ENCODE measurements at places on chromosomes 3 and 15.

DNA sequence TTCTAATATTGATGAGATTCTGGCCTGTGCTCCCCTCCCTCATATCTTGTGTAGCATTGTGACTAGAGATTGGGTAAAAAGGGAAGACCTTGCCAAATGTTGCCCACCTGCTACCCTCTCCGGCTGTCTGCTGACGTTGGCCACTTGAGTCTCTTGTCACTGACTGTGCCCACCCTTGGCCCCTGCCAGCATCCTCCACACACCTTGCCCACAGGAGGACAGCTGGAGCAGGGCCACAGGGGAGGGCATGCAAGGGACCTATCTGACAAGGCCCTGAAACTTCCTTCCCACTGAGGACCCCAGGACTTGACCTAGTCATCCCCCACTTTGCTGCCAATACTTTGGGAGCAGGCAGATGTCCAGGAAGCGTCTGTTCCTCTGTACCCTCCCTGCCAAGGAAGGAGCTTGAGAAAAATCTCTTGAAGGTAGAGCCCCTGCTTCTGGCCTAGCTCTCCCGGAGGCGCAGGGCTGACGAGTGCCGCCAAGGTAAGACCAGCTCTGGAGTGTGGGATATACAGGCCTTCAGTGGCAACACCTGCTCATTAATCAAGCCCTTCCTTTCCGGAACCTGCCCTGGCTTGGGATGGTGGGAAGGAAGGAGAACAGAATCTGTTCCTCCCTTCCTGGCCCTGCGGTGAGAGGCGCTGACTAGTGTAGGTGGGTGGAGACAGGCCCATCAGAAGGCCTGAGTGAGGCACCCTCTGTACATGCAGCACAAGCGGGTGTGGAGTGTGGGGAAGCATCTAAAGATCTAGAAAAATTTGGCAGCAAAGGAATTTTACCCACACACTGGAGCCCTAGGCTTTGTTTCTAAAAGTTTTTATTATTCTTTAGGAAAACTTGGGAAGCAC, 4.9 kb upstream of the PAK6 start:
- DNase-seq: no peak

DNA sequence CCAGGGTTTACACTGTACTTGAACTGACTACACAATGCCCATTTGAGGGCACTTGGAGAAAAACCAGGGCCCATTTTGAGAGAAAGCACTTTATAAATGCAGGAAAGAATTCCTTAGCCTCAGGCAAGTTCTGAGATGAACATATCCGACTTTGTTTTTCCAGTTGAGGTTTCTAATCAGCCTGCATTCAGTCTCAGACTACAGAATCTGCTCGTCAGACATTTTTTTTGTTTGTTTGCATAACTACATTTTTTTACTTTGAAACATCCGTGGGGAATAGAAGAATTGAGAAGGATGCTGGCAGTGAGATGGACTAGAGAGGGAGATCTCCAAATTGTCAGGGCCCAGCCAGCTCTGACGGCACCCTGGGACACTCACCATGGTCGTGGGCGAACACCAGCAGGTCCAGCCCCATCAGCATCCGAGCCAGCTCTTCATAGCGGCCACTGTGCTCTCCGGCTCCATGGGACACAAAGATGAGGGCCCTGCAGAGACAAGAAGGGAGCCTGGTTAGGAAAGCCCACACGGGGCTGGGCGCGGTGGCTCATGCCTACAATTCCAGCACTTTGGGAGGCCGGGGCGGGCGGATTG, 40.8 kb downstream of the MGLL start:
- DNase-seq: no peak

GRCh38 chr3:160886421-160886820, 130.4 kb downstream of the PPM1L start:
- no peak for DNase-seq

- no peak for DNase-seq
Observed at GRCh38 chr15:51907136-51907862, 64.3 kb downstream of the LEO1 start.

DNA sequence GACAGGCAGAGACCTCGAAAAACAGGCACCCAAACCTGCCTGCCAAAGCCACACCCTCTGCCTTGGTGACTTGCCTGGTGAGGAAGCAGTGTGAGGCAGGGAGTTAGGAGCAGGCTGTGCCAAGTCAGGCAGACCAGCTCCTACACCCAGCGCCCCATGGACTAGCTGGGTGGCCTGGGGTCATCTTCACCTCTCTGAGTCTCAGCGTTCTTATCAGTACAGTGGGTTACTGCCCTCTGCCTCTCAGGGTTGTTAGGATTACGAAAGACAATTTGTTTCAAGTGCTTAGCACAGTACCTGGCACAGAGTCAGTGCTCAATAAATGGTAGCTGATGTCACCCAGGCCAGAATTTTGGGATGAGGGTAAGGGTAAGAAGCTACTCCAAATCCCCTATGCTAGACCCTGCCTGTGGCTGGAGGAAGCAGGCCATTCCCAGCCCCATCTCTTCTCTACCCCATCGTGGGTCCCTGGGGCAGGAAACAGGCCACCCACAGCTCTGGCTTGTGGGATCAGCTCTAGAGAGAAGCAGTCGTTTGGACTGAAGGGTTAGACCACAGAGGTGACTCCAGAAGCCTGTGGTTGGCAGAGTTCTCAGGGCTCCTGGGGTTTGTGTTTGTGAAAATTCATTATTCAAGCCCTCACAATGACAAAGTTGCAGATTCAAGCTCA, 10.1 kb downstream of the SLC51B start:
- DNase-seq: no peak

DNA sequence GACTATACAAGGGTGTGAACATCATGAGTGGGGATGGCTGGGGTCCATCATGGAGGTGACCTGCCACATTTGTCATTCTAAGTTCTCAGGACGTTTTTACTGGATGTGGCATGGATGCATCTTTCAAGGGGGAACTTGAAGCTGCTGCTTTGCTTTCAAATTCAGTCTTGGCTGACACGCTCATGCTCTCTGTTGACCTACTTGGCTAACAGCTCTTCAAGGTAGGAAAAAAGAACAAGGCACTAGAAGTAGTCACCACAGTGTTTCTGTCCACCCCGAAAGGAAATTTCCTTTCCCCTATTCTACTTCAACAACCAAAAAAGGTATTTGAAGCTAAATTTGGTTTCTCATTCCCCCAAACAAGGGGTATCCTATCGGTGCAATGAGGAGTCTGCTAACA, 15.0 kb downstream of the STIMATE start:
- DNase-seq: no peak

- DNase-seq: no peak
Observed at GRCh38 chr3:155312781-155313180, 19.3 kb upstream of the STRIT1 start.

- DNase-seq: no peak
Observed at GRCh38 chr3:189516039-189516438, 115.2 kb upstream of the TP63 start.

GRCh38 chr3:170982733-170983132, 43.8 kb downstream of the SLC2A2 start:
- no peak for DNase-seq
